ENCODE measurements at places on chromosomes 7 and 10. TPM values are rescaled to one million over a fixed set of nuclear protein-coding genes. Genes with fewer than 3 reads are reported as not detected.

DNA sequence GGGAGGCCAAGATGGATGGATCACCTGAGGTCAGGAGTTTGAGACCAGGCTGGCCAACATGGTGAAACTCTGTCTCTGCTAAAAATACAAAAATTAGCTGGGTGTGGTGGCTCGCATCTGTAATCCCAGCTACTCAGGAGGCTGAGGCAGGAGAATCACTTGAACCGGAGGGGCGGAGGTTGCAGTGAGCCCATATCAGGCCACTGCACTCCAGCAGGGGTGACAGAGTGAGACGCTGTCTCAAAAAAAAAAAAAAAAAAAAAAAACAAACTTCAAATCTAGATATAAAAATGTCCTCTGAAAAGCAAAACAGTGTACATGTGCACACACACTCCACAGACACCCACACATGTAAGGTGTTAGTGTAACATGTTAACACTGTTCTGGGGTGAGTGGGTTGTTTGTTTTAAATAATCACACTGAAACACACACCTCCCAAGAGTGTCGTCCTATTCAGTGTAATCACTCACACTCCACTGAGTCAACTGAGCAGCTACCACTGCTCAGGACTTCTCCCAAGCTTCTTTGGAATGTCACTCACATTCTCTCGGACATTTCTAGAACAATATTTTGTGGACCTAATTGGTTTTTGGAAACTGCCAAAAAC is 12.8 kb upstream of the RGS10 start:
- no peak for DNase-seq

GRCh38 chr7:133735222-133735621 is 391.9 kb upstream of the LRGUK start:
- DNase-seq: no peak

DNA sequence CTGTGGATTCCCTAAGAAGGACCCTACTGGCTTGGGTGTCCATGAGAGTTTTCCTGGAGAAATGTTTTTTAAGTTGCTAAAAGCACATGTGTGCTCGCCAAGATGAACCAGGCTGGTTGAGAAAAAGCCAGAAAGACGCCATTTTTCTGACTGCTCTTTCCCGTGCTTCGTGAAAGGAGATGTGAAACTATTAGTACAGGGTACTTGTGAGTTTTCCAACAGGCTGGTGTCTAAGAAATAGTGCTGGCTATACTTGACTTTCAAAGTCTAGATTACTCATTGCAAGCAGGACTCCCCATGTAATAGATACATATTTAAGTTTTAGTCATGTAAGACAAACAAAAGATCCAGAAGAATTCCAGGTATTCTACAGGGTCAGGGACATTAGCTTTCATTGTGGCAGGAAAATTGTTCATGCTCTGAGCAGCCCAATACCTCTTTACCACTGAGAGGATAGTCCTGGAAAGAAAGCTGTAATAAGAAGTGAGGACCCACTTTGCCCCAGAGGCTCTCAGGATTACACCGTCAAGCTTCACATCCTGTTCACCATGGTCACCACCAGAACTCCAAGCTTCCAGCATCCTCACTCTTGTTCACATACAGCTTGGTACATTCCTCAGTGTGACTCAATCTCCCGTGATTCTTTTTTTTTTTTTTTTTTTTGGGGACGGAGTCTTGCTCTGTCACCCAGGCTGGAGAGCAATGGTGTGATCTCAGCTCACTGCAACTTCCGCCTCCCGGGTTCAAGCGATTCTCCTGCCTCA is 43.8 kb upstream of the ICA1 start:
- no peak for DNase-seq

GRCh38 chr10:131860806-131861440 is 39.9 kb upstream of the PPP2R2D start:
- no peak for DNase-seq

DNA sequence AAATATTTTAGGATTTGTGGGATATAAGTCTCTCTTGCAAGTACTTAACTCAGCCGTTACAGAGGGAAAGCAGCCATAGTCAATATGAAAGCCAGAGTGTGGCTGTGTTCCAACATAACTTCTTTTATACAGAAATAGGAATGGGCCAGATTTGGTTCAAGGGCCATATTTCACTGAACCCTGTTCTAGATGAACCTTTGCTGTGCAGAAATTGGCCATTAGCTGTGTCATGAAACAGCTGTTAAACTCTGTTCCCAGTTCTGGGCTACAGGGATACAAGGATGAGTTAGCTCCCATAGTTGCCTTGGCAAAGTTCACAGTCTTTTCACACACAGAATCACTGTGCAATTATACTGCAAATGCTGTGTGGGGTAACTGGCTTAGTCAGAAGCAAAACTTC is 213.9 kb upstream of the LRRN3 start:
- DNase-seq: no peak

Gene CALML3
- total RNA-seq: not detected

DNA sequence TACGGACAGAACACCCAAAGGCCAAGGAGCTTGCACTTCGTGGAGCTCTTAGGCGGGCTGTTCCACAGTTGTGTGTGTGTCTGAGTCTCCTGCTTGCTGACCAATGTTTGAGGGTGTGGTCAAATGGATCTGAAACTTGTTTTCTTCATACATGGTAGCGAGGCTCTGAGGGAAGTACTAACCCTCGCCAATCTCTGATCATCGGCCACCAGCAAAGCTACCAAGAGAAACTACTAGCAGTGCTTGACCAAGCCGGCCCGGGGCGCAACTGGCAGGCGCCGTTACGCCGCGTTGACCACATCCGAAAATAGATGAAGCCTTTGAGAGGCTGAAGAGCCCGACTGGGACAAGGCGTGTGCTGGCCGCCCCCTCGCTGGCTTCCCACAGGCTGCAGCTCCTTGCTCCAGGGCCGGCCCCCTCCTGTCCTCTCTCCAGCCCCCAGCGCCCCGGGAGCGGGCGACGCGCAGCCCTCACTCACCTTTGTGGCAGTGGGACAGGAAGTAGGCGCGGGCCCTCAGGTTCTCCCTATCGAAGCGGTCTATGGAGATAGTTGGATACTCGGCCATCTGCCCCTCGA is 384 bp downstream of the DCLRE1C start:
- peak; percentile 64 for DNase-seq

DNA sequence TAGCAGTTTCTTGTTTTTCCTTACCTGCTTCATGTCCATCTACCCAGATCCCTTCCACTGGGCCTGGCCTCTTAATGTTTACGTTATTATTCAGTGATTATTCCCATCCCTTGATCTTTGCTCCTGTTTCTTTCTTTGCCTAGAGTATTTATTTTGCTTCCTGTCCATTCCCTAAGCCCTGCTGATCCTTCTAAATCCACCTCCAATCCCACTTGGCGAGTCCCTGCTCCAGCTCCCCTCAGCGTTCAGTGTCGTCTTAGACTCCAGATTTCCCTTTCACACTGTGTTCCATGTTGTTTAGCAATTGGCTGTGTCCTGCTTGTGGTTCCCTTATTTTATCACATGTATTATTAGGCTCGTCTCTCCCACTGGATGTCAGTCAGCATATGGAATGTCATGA is 7.3 kb downstream of the PPP2R2D start:
- DNase-seq: no peak
